ENCODE measurements at places on chromosomes 3 and 15.
A peak's percentile ranks its signal among the peaks of the same experiment; 100 is the strongest.

DNA sequence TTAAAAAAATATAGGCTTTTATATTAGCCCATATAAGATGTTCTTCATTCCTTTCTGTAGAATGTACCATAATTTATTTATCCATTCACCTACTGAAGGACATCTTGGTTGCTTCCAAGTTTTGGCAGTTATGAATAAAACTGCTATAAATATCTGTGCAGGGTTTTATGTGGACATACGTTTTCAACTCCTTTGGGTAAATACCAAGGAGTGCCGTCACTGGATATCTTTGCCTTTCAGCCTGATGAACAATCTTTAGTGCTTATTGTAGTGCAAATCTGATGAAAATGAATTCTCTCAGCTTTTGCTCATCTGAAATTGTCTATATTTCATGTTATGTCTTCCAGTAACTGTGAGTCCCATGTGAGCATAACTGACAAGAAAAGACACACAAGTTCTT, 26.6 kb upstream of the BLM start:
- no peaks in the 10 kb centered on the region for H3K27me3 ChIP-seq
- H3K4me1 ChIP-seq, result peaks cover 63% of the 10 kb centered on the region
- H3K4me3 ChIP-seq, result no peak overlapping the region
- peak overlapping the region; percentile 45 for H3K27ac ChIP-seq
- peaks cover 22% of the 10 kb centered on the region for H3K36me3 ChIP-seq

- no peak for DNase-seq
- no peaks in the 10 kb centered on the region for H3K36me3 ChIP-seq
- H3K4me1 ChIP-seq, result no peaks in the 10 kb centered on the region
- H3K27ac ChIP-seq, result no peak overlapping the region
These were observed 386.0 kb downstream of the NR2F2 start for GRCh38 chr15:96716478-96716877.

DNA sequence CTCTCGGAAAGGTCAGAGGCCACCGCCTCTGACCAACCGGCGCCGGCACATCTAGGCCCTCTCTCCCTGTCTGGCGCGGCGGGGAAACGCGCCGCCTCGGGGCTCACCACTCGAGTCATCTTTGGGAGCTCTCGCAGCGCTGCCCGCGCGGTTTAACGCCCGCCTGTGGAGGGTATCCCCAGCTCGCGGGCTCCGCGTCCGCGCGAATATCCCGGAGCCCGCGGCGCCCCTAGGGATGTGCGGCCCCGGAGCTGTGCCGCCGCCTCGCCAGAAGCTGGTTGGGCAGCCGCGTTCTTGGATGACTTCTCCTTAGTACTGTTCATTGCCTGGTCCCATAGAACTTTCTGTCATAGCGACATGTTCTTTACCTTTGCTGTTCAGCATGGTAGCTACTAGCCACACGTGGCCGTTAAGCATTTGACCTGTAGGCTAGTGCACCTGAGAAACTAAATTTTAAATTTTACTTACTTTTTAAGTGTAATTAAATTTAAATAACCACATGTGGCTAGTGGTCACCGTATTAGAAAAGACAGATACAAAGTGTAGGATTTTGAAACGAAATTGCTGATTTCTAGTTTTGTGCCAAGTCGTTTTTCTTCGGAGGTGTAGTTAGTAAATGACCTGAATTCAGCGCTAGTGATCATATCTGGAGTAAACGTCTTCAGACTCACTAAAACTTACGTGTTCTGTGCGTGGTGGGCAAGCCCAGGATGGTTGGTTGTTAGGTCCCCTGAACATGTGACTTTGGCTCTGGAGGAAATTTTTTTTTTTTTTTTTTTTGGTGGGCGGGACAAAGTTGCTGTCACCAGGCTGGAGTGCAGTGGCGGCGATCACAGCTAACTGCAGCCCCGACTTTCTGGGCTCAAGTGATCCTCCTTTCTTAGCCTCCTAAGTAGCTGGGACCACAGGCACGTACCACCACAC, 835 bp downstream of the ARIH2 start:
- H3K27me3 ChIP-seq, result no peaks in the 10 kb centered on the region
- H3K27ac ChIP-seq, result peak overlapping the region; percentile 100
- H3K36me3 ChIP-seq, result peaks cover 18% of the 10 kb centered on the region
- H3K4me1 ChIP-seq, result peaks cover 30% of the 10 kb centered on the region
- peak overlapping the region; percentile 85 for H3K4me3 ChIP-seq

DNA sequence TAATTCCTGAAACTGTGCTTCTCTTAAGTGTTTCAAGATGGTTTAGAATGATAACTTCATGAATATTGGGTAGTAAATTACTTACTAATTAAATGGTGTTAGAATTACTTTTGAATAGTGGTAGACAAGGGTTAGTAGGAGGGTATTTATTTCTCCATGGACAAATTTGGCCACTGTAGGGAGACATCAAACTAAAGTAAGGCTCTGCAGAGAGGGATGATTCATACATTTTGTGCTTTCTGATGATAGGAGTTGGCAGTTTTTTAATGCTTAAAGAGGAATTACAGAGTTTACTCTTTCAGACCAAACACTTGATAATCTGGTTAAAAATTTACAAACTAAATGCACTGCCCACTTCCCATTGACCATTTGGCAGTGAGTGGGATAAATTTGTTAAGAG, 127.6 kb downstream of the NAALADL2 start:
- no peaks in the 10 kb centered on the region for H3K4me1 ChIP-seq
- no peak overlapping the region for H3K4me3 ChIP-seq
- H3K27ac ChIP-seq, result no peak overlapping the region
- no peaks in the 10 kb centered on the region for H3K36me3 ChIP-seq
- DNase-seq, result no peak

DNA sequence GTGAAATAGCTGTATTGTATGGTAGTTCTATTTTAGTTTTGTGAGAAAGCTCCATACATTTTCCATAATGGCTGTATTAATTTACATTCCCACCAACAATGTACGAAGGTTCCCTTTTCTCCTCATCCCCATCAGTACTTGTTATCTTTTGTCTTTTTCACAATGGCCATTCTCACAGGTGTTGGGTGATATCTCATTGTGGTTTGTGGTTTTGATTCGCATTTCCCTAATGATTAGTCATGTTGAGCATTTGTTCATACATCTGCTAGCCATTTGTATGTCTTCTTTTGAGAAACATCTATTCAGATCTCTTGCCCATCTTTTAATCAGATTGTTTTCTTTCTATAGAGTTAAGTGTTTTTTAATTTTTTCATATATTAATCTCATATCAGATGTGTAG, 931.9 kb downstream of the IGSF11 start:
- no peaks in the 10 kb centered on the region for H3K27me3 ChIP-seq
- H3K27ac ChIP-seq, result no peak overlapping the region
- no peaks in the 10 kb centered on the region for H3K36me3 ChIP-seq
- no peak overlapping the region for H3K4me3 ChIP-seq
- DNase-seq, result no peak

Measured in activated CD8-positive, alpha-beta memory T cell treated with anti-CD3 and anti-CD28 coated beads, Interleukin-2, amount 10 ng/mL, durations not matched to agents 7 days and 5 days (primary cell).